ENCODE measurements at places on chromosomes 2 and 18.

DNA sequence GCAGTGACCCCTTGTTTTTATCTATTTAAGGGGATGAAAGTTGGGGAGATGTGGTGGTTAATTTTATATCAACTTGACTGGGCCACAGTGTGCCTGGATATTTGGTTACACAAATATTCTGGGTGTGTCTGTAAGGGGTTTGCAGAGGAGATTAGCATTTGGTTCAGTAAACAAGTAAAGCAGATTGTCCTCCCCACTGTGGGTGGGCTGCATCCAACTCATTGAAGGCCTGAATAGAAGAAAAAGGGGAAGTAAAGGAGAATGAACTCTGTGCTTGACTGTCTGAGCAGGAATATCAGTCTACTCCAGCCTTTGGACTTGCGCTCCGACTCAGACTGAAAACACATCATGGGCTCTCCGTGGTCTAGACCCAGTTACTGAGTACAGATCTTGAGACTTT is 80.9 kb downstream of the GCA start:
- no peak for DNase-seq

DNA sequence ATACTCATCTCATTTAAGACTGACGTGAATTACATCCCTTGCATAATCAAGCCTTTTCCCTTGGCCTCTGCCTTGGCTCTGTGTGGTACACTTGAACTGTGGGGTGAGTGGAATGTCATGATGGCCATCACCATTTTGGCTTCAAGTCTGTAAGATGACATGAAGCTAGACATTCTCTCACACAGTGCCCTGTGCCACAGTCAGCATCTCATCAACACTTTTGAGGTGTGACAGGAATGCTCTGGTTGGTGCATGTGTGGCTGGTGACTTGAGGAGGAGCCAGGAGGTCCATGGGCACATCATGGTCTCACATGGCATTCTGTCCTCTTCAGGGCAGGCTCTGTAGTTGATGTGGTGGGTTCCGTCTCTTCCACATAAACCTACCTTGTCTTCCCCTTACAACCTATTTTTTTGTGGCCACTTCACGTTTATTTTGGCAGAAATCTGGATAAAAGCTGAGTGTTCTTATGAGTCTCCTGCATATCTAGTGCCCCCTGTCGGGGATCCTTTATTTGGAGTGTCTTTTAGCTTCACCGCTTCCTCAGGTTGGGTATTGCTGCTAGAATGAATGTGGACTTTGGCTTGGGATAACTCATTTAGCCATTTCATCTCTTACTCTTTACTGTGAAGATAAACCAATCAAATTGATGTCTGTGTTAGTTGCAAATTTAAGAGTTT is 28.1 kb downstream of the MAP4K4 start:
- no peak for DNase-seq

- no peak for DNase-seq
Measured at GRCh38 chr2:200243441-200243840, 63.1 kb upstream of the SPATS2L start.

DNA sequence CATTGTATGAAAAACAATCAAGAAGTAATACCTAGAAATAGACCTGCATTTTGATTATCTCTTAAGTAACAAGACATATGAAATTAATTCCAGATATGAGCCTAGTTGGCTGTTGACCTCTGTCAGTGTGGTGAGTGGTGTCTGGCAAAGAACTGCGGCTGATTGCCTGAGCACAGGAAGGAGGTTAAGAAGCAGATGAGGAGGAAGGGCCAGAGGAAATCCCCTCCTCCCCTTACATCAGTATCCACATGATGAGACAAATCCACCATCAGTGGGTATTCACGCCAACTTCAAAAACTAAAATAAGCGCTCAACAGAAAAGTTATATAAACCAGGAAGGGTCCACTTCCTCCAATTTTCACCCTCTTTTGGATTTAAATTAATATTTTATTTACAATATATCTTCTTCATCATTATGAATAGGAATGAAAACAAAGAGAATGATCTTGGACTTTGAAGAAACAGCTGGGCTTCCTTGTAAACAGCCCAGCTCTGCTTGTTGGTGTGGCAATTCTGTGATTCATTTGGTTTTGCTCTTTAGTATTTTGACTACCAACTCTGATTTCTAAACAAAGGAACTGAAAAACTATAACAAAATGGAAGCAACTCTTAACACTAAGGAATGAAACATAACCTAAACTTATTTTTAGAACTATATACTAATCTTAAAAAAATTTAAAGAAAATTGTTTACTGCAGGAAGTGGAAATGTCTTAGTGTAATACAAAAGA is 27.3 kb downstream of the RFTN2 start:
- no peak for DNase-seq

DNA sequence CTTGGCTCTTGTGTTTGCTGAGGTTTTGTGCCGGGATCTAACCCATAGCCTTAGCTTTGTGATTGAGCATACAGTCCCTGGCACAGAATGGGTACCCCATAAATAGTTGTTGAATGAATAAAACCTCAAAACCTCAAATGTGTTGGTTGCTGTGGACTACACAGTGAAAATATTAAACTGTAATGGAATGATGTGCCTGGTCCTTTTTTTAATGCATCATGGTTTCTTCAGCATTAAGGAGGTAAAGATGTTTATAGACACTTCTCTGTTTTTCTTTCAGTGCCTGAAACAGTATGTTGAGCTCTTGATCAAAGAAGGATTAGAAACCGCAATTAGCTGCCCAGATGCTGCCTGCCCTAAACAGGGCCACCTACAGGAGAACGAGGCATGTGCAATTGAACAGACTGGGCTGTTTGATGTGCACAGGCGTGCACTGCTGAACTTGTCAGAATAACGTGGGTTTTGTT is 97.0 kb downstream of the RNF144A start:
- DNase-seq: no peak

DNA sequence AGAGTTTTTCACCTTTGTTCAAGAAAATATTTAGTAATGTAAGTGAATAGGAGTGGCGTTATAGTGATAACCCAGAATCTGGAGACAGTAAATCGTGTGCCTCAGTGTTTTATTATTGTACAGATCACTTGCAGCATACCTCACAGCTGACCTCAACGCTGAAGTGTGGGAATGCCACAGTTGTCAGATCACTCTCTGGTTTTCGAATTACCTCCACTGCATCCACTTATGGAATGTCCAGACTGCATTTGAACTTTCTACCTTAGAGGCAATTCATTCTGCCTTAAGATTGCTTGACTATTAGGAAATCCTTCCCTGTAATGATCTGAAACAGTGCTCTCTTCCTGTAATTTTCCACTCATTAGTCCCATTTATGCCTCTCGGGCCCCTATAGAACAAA is 164.5 kb upstream of the ALPP start:
- no peak for DNase-seq

DNA sequence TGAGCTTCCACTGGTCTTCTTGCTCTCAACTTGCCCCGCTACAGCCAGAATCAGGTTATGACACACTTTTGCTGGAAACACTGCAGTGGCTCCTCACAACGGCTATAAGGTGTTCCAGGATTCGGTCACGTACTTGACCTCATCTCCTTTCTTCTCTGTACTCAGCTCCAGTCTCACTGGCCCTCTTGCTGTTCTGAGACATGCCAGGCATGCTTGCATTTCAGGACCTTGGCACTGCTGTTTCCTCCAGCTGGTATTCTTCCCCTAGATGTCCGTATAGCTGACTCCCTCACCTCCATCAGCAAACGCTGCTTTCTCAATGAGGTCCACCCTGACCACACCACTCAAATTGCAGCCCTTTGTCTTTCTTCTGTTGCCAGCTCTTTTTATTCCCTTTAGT is 31.9 kb upstream of the C1GALT1C1L start:
- DNase-seq: no peak

DNA sequence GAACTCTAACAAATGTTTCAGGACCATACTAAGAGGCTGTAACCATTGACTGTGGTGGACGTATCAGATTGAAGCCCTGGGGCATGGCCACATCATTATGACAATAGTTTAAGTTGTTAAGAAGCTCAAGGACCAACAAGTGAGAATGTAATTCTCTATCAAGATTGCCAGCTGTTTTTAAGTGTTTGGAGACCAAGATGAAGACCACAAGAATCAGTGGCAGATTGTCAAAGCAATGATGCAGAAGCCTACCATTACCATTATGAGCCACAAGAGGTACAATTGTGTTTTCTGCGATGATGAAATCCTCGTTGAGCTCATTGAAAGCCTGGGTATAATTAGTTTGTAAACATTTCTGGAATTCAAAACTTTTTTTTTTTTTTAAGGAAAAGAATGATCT is 261.1 kb upstream of the ZEB2 start:
- DNase-seq: no peak

DNA sequence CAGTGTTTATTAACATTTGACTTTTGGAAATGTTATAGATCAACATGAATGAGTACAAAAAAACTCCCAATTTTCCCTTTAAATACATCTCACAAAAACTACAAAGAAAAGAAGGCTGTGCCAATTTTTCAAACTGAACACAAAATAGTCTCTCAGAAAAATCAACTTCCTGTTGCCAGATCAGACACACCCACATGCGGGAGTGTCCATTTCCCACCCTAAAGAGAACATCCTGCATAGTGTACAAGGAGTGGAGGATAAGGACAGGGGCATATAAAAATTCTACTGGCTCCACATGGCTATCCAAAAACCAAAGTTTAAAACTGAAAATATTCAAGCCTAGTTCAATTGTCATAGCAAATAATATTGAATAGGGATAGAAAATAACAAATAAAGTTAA is 165.3 kb downstream of the ATAD2B start:
- no peak for DNase-seq

DNA sequence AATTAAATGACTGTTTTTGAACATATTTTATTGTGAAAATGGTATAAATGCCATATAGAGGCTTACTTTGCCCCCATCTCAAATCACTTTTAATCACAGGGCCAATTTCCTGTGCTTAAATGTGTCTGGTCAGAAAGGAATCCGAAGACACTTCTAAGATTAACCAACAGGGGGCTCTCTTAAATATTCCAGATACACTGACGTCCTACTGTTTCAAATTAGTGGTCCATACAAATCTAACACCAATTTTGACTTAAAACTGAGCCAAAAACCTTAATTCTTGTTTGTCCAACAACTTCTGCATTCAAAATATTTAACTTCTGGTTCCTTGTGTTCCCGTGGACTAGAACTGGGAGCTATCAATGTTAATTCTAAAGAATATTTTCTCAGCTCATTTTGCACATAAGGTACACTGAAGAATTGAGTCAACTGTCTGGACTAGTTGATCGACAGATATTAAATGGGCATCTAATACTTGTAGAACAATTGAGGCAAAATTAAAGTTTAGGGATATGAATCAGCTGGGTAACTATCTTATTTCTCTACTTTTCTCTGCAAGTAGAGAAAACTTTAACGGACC is 557.5 kb downstream of the ARHGAP15 start:
- no peak for DNase-seq

GRCh38 chr2:8669157-8669817 is 12.6 kb upstream of the ID2 start:
- DNase-seq: no peak

- no peak for DNase-seq
Measured at GRCh38 chr18:10057894-10058791, 144.3 kb downstream of the VAPA start.

GRCh38 chr2:147273628-147274027 is 571.2 kb upstream of the ACVR2A start:
- DNase-seq: no peak

- DNase-seq: no peak
Measured at GRCh38 chr2:74179063-74179865, 585 bp upstream of the MOB1A start.

DNA sequence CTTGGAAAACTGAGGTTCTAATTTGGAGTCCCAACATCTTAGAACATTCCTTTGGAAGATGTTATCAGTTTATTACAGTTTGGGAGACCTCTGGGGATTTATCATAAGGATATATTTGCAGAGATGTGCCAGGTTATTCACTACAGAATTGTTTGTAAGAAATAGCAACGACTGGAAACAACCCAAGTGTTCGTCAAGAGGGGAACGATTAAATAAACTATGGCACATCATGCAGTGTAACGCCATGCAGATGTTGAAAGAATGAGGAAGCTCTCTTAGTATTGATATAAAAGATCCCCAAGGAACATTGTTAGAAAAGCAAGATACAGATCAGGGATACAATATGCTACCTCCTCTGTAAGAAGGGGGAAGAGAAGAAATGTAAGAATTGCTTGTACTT is 210.6 kb downstream of the TMEM247 start:
- no peak for DNase-seq

- DNase-seq: no peak
Measured at GRCh38 chr2:235608200-235608887, 114.5 kb downstream of the AGAP1 start.

- no peak for DNase-seq
Measured at GRCh38 chr2:158809816-158810215, 14.7 kb downstream of the DAPL1 start.

- DNase-seq: no peak
Measured at GRCh38 chr2:19158896-19159295, 199.5 kb downstream of the OSR1 start.

DNA sequence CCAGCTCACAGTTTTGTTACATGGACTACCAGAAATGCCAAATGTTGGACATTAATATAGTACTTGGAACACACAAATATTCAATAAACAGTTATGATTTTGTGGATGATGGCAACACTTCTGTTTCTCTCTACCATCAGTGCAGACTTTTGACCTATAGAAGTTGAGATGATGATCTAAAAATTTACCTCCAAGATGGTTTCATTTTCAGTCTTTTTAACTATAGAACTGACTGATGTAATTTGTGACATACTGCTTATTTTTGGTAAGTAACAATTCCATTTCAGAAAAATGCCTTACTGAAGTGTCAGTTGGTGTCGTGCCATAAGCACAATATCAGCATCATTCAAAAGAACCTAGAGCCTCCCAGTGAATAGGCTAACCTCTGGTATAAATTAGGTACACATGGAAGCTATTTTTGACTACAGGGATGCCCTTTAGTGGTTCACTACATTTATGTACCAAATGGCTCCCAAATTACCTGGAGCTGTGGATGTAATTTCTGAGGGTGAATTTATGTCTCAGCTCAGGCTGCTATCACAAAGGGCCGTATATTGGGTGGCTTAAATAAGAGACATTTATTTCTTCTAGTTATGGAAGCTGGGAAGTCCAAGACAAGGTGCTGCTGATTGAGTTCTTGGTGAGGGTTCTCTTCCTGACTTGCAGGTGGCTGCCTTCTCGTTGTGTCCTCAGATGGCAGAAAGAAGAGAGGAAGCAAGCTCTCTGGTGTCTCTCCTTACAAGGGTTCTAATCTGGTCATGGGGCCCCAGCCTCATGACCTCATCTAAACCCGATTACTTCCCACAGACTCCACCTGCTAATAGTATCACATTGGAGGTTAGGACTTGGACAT is 66.5 kb downstream of the ALPK2 start:
- DNase-seq: no peak

Measured in stimulated activated CD8-positive, alpha-beta memory T cell treated with anti-CD3 and anti-CD28 coated beads, Interleukin-7, amount 100 ng/mL, for 1 hour (primary cell).